ENCODE measurements at places on chromosomes 1 and 21.

- DNase-seq = peak; percentile 76
Measured at GRCh38 chr21:41361786-41362604, at the start of gene MX2. TSS of gene MX2 (plus strand) at chr21:41362027. CDS start at chr21:41376907, 14,880 bp downstream.

- DNase-seq = no peak
Measured at GRCh38 chr21:41124641-41125201, 43.2 kb upstream of the BACE2 start.

GRCh38 chr1:101460739-101461138, 223.9 kb downstream of the S1PR1 start:
- DNase-seq = no peak

- DNase-seq = no peak
Measured at GRCh38 chr1:30336550-30337323, 386.6 kb downstream of the MATN1 start.

DNA sequence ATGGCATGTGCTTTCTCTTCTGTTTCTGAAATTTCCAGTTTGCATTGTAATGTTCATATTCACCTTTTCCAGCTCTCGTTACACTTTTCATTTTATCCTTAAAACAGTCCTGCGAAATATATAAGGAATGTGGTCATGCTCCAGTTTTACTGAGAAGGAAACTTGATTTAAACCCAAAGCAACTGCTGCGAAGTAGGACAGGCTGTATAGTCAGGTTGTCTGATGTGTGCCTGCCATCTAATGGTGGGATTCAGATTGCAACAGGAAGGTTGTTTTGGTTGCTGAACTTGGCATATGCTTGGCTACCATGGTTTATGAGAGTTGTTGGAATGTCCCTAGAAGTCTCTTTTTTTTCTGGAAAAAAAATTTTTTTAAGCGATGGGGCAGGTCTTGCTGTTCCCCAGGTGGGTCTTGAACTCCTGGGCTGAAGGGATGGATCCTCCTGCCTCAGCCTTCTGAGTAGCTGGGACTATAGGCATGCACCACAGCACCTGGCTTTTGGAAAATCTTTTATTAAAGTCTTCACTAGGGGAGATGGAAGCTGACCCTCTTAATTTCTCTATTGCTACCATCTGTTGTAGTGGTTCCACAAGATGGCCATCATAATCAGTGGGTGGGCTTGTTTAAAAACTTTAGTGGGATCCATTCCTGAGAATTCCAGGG, 86.9 kb downstream of the UCK2 start:
- DNase-seq = peak; percentile 79

Data from ureter (tissue), 1 donor.